ENCODE measurements at places on chromosomes 1 and 21. TPM values are rescaled to one million over a fixed set of nuclear protein-coding genes. Genes with fewer than 3 reads are reported as not detected.

PTPN22 gene
- 1.6 TPM for polyA plus RNA-seq

KRTAP21-2 gene
- polyA plus RNA-seq, result not detected

MAP1LC3C gene
- 0.72 TPM for polyA plus RNA-seq

CD5L gene
- polyA plus RNA-seq, result not detected

TMEM50B gene
- polyA plus RNA-seq, result 45.3 TPM

CFHR2 gene
- polyA plus RNA-seq, result 0.29 TPM
